Hematopoietic multipotent progenitor cell treated with erythropoietin and hydrocortisone succinate and interleukin-3 and kit ligand, for 4 days (in vitro differentiated cells): ENCODE measurements at places on chromosomes 1 and 21.

DNA sequence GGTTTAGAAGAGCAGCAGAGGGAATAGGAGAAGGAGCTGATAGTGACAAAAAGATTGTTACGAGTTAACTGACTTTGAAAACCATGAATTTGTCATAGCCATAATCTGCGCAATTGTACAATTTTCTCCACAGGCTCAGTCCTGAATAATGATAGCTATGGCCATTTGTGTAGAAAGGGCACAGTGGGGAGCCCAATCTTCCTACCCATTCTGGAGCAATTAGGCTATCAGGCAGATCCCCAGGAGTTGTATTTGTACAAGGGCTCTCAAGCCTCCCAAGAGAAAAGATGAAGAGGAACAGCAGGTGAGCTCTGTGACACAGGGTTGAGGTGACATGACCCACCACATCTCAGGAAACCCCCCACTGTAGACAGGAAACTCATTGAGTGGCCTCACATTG lies 42.1 kb upstream of the SAMD13 start:
- DNase-seq: no peak

- DNase-seq: no peak
These were observed 21.9 kb downstream of the RAB3B start for GRCh38 chr1:51968632-51969031.

- no peak for DNase-seq
These were observed 12.5 kb downstream of the SDC3 start for GRCh38 chr1:30895944-30896660.

DNA sequence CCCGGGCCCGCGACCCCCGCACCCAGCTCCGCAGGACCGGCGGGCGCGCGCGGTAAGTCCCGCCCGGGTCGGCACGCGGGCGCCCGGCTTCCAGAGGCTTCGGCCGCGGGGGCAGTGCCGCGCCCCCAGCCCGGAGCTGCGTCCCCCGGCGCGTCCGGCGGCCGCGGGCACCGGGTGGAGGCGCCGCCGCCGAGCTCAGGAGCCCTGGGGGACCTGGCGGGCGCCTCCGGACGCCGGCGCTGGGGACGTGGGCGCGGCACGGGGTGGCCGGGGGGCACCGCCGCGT lies 227 bp downstream of the NBL1 start:
- DNase-seq: no peak

DNA sequence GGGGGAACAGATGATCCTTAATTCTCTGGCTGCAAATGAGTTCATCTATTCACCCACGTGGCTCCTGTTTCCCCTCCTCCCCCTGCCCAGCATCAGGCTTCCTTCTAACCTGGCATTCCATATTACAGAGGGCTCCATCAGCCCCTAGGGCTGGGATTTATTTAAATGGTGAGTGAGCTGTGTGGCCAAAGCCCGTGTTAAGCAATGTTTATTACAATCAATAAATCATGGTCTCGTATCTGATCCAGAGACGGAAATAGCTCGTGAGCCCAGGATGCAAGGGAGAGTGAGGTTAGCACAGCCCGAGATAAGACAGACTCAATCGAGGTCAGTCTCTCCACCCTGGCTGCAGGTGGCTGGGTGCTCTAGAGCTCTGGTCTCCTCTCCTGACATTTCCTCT lies 43.1 kb upstream of the IGSF21 start:
- DNase-seq: peak; percentile 6

- peak; percentile 65 for DNase-seq
These were observed 21.5 kb upstream of the ST6GALNAC3 start for GRCh38 chr1:76053021-76053420.

DNA sequence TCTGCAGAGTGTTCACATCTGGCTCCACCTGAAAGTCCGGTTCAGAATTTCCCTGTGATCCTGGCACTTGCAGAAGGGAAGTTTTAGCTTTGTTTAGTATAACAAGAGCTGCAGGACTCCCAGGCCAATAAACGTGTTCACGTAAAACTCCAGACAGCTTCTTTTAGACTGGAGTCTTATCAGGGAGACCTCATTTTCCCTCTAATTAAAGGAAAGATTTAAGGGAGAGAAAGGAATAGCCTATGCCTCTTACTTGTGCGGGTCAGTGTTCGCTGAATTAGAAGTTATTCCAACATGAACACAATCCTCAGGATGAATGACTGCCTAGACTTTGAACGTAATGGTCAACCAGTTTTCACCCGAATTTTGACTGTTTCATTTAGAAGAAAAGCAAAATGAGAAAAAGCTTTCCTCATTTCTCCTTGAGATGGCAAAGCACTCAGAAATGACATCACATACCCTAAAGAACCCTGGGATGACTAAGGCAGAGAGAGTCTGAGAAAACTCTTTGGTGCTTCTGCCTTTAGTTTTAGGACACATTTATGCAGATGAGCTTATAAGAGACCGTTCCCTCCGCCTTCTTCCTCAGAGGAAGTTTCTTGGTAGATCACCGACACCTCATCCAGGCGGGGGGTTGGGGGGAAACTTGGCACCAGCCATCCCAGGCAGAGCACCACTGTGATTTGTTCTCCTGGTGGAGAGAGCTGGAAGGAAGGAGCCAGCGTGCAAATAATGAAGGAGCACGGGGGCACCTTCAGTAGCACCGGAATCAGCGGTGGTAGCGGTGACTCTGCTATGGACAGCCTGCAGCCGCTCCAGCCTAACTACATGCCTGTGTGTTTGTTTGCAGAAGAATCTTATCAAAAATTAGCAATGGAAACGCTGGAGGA lies 202.1 kb upstream of the SGIP1 start:
- peak; percentile 49 for DNase-seq

DNA sequence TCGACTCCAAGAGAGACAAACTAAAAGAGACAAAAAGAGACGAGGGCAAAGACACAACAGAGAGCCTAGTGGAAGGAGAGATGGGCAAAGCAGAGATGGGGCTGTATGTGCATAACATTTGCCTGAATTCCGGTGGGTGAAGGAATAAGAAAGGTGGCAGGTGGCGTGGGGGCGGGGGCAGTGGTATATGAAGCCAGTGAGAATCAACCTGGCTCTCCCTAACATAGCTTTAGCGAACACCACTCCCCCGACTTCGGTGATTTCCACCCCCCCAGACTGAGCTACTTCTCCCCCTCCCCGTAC lies 1.1 kb downstream of the INKA2 start:
- DNase-seq: no peak
